Stimulated activated naive CD8-positive, alpha-beta T cell treated with anti-CD3 and anti-CD28 coated beads, Interleukin-15, amount 100 ng/mL, for 72 hours (primary cell): ENCODE measurements at places on chromosomes 2 and 18.

DNA sequence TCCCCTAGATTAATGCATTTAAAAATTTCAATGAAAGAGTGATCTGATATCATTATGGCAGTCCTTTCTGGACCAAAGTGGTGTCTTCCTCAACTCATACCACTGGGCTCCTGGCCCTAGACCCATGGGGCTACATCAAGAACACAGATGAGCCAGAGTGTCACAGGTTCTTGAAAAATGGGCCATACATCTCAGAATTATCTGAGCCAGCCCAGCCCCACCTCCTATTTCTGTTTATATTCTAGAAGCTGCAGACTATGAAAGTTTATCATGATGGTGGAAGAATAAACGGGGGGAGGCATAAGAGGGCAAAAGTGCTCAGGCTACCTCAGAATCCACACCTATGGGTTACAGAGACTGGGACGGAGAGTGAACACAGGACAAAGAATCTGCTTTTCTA lies 120.6 kb upstream of the TACR1 start:
- DNase-seq: no peak

GRCh38 chr2:109168716-109169115 lies 39.7 kb downstream of the SH3RF3 start:
- no peak for DNase-seq

GRCh38 chr2:62747169-62747568 lies 41.7 kb downstream of the EHBP1 start:
- DNase-seq: no peak

DNA sequence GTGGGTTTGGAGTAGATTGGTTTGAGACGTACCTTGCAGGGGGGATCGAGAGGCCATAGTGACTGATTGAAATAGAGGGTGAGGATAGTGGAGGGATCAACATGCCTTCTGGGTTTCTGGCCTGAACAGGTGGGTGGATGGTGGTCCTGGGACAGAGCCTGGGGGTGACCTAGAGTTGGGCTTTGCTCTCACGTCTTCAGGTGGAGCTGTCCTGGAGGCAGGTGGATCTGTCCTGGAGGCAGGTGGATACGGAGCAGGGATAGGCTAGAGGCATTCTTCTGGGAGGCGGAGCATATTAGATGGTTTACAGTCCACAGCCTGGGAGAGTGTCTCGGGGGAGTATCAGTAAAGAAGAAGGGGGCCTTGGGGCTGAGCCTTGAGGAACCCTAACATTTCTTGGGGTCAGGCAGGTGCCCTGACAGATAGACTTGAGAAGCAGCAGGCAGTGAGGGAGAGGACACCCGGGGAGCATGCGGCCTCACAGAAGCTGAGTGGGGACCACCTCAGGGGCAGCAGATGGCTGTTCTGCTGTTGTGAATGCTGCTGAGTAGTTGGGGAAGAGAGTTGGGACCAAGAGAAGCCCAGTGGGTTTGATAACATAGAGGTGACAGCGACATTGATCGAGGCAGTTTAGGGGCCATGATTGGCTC lies 1.6 kb downstream of the CAPN10 start:
- no peak for DNase-seq

GRCh38 chr2:85119900-85120299 lies 13.3 kb upstream of the TCF7L1 start:
- DNase-seq: no peak

- DNase-seq: no peak
These were observed 69.4 kb upstream of the SMAD7 start for GRCh38 chr18:49020129-49020528.

DNA sequence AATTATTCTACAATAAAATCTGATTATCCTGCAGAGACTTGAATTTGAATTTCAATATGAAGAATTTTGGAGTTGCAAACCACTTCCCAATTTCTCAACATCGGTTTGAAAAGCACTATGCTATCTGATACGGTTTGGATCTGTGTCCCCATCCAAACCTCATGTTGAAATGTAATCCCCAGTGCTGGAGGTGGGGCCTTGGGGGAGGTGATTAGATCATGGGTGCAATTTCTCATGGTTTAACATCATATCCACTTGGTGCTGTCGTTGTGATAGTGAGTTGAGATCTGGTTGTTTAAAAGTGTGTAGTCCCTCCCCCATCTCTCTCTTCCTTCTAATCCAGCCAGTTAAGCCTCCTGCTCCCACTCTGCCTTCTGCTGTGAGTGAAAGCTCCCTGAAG lies 205.7 kb downstream of the NBAS start:
- DNase-seq: no peak

GRCh38 chr18:64403784-64404503 lies 255.1 kb upstream of the LINC00305 start:
- DNase-seq: no peak

DNA sequence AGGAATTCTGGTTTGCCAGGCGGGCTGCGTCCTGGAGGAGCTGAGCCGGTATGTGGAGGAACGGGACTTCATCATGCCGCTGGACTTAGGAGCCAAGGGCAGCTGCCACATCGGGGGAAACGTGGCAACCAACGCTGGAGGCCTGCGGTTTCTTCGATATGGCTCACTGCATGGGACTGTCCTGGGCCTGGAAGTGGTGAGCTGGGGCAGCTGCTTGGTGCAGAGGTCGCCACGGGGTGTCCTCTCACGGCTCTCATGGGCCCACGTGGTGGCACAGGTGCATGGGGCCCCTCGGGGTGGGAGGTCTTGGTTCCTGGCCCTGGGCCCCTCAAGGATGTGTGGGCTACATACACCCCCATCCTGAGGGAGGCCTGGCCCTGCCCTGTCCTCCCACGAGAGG lies 9.2 kb downstream of the D2HGDH start:
- DNase-seq: no peak
